ENCODE measurements at places on chromosomes 4 and X. TPM values are rescaled to one million over a fixed set of nuclear protein-coding genes. Genes with fewer than 3 reads are reported as not detected.

GRCh38 chr4:82422616-82423015 is 7.6 kb downstream of the HNRNPDL start:
- no peaks in the 10 kb centered on the region for H3K27me3 ChIP-seq
- no peak for DNase-seq
- peaks cover 30% of the 10 kb centered on the region for H3K36me3 ChIP-seq
- peaks cover 20% of the 10 kb centered on the region for H3K4me1 ChIP-seq
- no peak overlapping the region for H3K4me3 ChIP-seq

DNA sequence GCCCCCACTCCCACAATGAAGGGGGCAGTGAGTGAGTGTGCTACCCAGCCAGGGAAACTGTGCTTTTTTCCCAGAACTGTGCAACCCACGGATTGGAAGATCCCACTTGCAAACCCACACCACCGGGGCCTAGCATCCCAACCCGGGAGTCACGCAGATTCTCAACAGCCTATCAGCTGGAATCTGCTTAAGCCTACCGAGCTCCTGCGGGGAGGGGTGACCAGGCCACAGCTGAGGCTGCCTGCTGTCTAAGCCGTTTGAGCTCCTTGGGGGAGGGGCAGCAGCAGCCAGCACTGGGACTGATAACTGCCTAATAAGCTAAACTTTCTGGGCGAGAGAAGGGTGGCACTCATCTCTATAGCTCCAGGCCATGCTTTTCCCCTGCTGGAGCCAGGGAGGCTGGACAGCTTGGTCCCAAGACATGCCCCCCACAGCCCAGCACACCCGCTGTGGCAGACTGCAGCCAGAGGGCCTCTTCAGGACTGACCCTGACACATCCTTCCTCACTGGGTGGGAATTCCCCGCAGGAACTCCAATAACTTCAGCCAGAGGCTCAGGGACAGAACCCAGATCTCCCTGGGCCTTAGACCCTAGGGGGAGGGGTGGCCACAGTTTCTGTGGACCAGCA is 161.3 kb upstream of the MAGEB18 start:
- H3K4me3 ChIP-seq, result no peak overlapping the region
- no peak overlapping the region for H3K27ac ChIP-seq
- H3K27me3 ChIP-seq, result no peaks in the 10 kb centered on the region

DNA sequence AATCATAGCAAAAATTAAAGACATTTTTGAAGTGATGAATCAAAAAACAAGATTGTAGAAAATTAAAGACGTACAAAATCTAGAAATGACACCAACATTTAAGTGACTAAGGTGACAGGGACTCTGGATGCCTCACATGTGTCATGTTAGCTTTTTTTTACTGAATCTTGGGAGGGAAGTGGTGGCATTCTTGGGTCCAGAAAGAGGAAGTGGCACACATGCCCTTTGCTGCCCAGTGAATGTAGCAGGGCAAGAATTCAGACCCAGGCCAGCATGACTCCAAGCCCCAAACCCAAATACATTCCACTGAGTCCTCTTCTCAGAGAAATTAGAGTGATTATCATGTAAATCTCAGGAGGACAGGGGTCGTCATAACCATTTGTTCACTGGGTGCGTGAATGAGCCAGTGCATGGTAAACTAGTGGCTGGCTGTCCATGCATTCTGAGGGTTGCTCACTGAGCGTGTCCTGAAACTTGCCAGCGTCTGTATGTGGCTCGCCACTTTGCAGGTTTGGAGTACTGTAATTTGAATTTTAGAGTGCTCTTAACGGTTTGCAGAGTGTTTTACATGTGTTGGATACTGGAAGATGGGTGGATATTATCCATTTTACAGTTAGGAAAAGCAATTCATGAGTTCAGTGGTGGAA is 55.4 kb upstream of the TBC1D14 start:
- no peaks in the 10 kb centered on the region for H3K27me3 ChIP-seq
- H3K4me3 ChIP-seq, result no peak overlapping the region
- H3K4me1 ChIP-seq, result peaks cover 41% of the 10 kb centered on the region
- no peak overlapping the region for H3K27ac ChIP-seq
- no peak for DNase-seq

DNA sequence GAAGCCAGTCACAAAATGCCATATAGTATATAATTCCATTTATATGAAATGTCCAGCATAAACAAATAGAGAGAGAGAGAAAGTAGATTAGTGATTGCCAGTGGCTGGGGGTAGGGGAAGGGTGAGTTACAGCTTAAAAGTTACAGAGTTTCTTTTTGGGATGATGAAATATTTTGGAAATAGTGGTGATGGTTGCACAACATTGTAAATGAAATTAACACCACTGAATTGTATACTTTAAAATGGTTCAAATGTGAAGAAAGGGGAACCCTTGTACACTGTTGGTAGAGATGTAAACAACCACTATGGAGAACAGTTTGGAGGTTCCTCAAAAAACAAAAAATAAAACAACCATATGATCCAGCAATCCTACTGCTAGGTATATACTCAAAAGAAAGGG is 131.2 kb upstream of the GPC4 start:
- no peaks in the 10 kb centered on the region for H3K36me3 ChIP-seq
- no peaks in the 10 kb centered on the region for H3K27me3 ChIP-seq
- no peaks in the 10 kb centered on the region for H3K4me1 ChIP-seq

DNA sequence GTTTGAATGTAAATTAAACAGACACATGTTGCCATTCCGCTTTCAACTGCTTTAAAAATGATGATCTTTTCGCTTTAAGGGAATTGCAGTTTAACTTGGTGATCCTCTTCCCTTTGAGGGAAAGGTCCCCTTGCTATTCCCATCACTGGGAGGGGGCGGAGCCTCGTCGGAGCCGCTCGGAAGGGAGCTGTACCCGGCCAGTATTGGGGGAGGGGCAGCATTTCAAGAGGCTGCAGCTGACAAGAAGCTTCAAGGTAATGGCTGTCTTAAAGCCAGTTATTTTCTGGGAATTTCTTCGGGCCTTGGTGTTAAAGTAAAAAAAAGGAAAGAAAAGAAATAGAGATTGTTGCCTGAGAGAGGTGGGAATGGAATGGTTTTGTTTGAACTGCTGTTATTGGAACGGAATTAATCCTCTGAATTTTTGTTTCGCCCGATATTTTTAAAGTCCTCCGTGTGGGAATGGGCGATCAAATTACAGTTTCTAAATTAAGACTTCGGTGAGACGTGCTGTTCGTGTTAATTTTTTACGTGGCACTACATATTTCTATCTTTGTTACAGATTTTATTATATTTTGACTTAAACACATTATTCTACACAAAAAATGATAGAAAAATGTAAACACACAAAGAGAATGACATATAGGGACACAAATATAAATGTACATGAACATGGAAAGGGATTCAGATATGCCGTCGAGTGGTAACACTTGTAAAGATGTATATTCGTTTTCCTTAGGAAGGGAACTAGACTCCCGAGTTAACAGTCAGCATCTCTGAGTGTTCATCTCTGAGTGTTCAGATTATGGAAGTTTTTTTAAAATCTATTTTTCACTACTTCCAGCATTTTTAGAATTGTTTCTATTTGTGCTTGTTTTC is 9.2 kb downstream of the PWWP3B start:
- H3K27me3 ChIP-seq, result no peaks in the 10 kb centered on the region
- no peak for DNase-seq
- H3K36me3 ChIP-seq, result no peaks in the 10 kb centered on the region
- H3K27ac ChIP-seq, result no peak overlapping the region
- no peak overlapping the region for H3K4me3 ChIP-seq
- H3K4me1 ChIP-seq, result no peaks in the 10 kb centered on the region

DNA sequence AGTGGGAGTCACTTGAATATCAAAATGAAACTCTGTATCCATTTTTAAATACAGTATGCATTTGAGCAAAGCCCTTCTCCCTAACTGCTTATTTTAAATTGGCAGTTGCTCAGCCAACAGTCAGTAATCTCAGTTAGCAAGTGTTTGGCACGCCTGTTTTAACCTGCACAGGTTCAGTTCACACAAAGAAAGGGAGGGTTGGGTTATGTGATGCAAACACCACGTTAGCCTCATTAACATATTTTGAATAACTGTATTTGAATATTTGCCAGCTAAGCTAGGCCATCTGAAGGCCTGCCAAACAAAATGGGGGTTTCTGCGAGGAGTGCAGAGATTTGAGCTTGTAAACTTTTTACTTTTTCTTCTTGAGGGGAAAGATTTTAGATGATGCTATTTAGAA is 19.8 kb downstream of the GAB1 start:
- H3K27me3 ChIP-seq, result no peaks in the 10 kb centered on the region
- peak overlapping the region; percentile 79 for H3K27ac ChIP-seq
- no peaks in the 10 kb centered on the region for H3K36me3 ChIP-seq
- DNase-seq, result no peak
- no peak overlapping the region for H3K4me3 ChIP-seq
- peaks cover 85% of the 10 kb centered on the region for H3K4me1 ChIP-seq

GRCh38 chr4:139017861-139018260 is 2.3 kb downstream of the NOCT start:
- no peak for DNase-seq
- no peaks in the 10 kb centered on the region for H3K27me3 ChIP-seq
- H3K4me3 ChIP-seq, result no peak overlapping the region
- H3K4me1 ChIP-seq, result peaks cover 19% of the 10 kb centered on the region
- H3K36me3 ChIP-seq, result no peaks in the 10 kb centered on the region

GRCh38 chr4:168797738-168798375 is 212.2 kb downstream of the CBR4 start:
- no peak overlapping the region for H3K4me3 ChIP-seq
- H3K27me3 ChIP-seq, result no peaks in the 10 kb centered on the region
- DNase-seq, result no peak

- DNase-seq, result no peak
- H3K27ac ChIP-seq, result no peak overlapping the region
- H3K36me3 ChIP-seq, result no peaks in the 10 kb centered on the region
- H3K27me3 ChIP-seq, result no peaks in the 10 kb centered on the region
- H3K4me3 ChIP-seq, result no peak overlapping the region
Observed at GRCh38 chr4:52107745-52108144, 56.6 kb downstream of the SPATA18 start.

- no peak within 1 kb of the TSS for H3K27ac ChIP-seq
- DNase-seq, result no peak
- no peak within 1 kb of the TSS for H3K4me3 ChIP-seq
- no peaks in the 10 kb centered on the region for H3K4me1 ChIP-seq
- no peaks in the 10 kb centered on the region for H3K36me3 ChIP-seq
Observed at GRCh38 chrX:71111141-71111843, at the start of gene IL2RG. IL2RG (minus strand) TSS chrX:71111577; CDS start chrX:71111539, 38 bp downstream.

GRCh38 chr4:71827826-71828225 is 43.9 kb upstream of the GC start:
- H3K36me3 ChIP-seq, result no peaks in the 10 kb centered on the region
- H3K27me3 ChIP-seq, result no peaks in the 10 kb centered on the region
- no peak overlapping the region for H3K27ac ChIP-seq
- no peaks in the 10 kb centered on the region for H3K4me1 ChIP-seq
- H3K4me3 ChIP-seq, result no peak overlapping the region

GRCh38 chrX:65971151-65971550 is 68.7 kb downstream of the VSIG4 start:
- H3K4me1 ChIP-seq, result no peaks in the 10 kb centered on the region
- H3K4me3 ChIP-seq, result no peak overlapping the region
- H3K36me3 ChIP-seq, result no peaks in the 10 kb centered on the region
- DNase-seq, result no peak

GRCh38 chr4:108512615-108513505 is 107.5 kb upstream of the RPL34 start:
- no peak for DNase-seq
- no peaks in the 10 kb centered on the region for H3K4me1 ChIP-seq
- no peaks in the 10 kb centered on the region for H3K27me3 ChIP-seq
- no peaks in the 10 kb centered on the region for H3K36me3 ChIP-seq
- H3K27ac ChIP-seq, result no peak overlapping the region
- H3K4me3 ChIP-seq, result no peak overlapping the region

DNA sequence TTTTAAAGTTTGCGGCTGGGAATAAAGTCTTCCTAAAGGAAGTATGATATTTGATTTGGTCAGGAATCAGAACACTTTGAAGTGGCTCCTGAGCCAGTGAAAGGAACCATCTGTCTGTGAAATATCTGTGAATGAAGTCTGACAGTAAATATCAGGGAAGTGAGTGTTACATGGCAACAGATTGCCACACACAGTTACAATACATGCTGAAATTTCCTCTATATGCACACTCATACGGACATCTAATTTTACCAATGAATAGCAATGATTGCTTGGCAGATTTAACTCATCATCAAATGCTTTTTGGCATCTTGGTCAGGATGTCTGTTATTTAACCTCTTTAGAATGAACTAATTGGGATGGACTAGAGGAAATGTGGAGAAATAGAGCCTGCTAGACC is 1023.8 kb downstream of the FAT4 start:
- H3K36me3 ChIP-seq, result no peaks in the 10 kb centered on the region
- H3K27me3 ChIP-seq, result no peaks in the 10 kb centered on the region
- H3K4me3 ChIP-seq, result no peak overlapping the region
- no peak overlapping the region for H3K27ac ChIP-seq
- H3K4me1 ChIP-seq, result no peaks in the 10 kb centered on the region
- no peak for DNase-seq

- no peaks in the 10 kb centered on the region for H3K27me3 ChIP-seq
- no peaks in the 10 kb centered on the region for H3K36me3 ChIP-seq
- peaks cover 6% of the 10 kb centered on the region for H3K4me1 ChIP-seq
- H3K27ac ChIP-seq, result no peak overlapping the region
Observed at GRCh38 chr4:105956569-105956968, 61.3 kb downstream of the NPNT start.

DNA sequence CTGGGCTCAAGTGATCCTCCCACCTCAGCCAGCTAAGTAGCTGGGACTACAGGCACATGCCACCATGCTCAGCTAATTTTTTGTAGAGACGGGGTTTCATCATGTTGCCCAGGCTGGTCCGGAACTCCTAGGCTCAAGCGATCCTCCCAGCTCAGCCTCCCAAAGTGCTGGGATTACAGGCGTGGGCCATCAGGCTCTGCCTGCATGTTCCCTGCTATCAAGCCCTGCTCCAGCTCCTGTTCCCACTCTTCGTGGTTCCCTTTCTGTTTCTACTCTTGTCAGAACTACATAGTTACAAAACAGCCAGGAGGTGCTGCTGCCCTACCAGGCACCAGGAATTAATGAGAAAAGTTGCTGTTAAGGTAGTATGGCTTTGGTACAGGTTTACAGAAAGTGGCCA is 8.7 kb downstream of the TIMP1 start:
- no peak for DNase-seq
- H3K4me1 ChIP-seq, result no peaks in the 10 kb centered on the region
- H3K27me3 ChIP-seq, result no peaks in the 10 kb centered on the region
- H3K4me3 ChIP-seq, result no peak overlapping the region

- H3K36me3 ChIP-seq, result no peaks in the 10 kb centered on the region
- H3K4me3 ChIP-seq, result no peak overlapping the region
- no peaks in the 10 kb centered on the region for H3K27me3 ChIP-seq
- peaks cover 12% of the 10 kb centered on the region for H3K4me1 ChIP-seq
- no peak for DNase-seq
Observed at GRCh38 chr4:176538217-176538925, 218.6 kb downstream of the SPCS3 start.

The LPAR4 gene
- total RNA-seq, result 2.2 TPM

The SMAD1 gene
- 29.6 TPM for total RNA-seq

The FAM47E gene
- 2.0 TPM for total RNA-seq

The KLHL15 gene
- total RNA-seq, result 21.5 TPM

The ABLIM2 gene
- total RNA-seq, result 8.0 TPM

The LDB2 gene
- total RNA-seq, result 31.7 TPM

The STPG2 gene
- total RNA-seq, result 0.17 TPM

The MUC7 gene
- not detected for total RNA-seq

The LONRF3 gene
- 16.2 TPM for total RNA-seq

The TLR3 gene
- 3.7 TPM for total RNA-seq

Data from esophagus muscularis mucosa (tissue), 4 donors.